ENCODE measurements at places on chromosomes 3 and 15. TPM values are rescaled to one million over a fixed set of nuclear protein-coding genes. Genes with fewer than 3 reads are reported as not detected.

DOCK3 gene
- total RNA-seq = 1.1 TPM

MEGF11 gene
- not detected for total RNA-seq

RAB6B gene
- total RNA-seq = not detected

SCN5A gene
- 0.11 TPM for total RNA-seq

GREM1 gene
- not detected for total RNA-seq

LRRC2 gene
- total RNA-seq = 0.59 TPM

SLC12A1 gene
- total RNA-seq = not detected

CHRNA5 gene
- total RNA-seq = 0.25 TPM

ARGFX gene
- total RNA-seq = not detected

HRG gene
- not detected for total RNA-seq

DAZL gene
- not detected for total RNA-seq

CEP97 gene
- 6.6 TPM for total RNA-seq

GOLGA8O gene
- 1.2 TPM for total RNA-seq

FOXL2 gene
- total RNA-seq = not detected

MYO5C gene
- 0.53 TPM for total RNA-seq

LOXL1 gene
- total RNA-seq = 3.5 TPM

TKT gene
- total RNA-seq = 91.5 TPM

CD86 gene
- total RNA-seq = 0.69 TPM

SLC9C1 gene
- not detected for total RNA-seq

SCG5 gene
- total RNA-seq = not detected

EEFSEC gene
- total RNA-seq = 13.1 TPM

CCDC80 gene
- total RNA-seq = not detected

ZPLD1 gene
- not detected for total RNA-seq

DNASE1L3 gene
- total RNA-seq = 0.80 TPM

HIGD1A gene
- total RNA-seq = 9.3 TPM

RIOX2 gene
- total RNA-seq = 13.5 TPM

TUSC7 gene
- not detected for total RNA-seq

ZFAND6 gene
- 69.2 TPM for total RNA-seq
